ENCODE measurements at places on chromosomes 1 and 21.

DNA sequence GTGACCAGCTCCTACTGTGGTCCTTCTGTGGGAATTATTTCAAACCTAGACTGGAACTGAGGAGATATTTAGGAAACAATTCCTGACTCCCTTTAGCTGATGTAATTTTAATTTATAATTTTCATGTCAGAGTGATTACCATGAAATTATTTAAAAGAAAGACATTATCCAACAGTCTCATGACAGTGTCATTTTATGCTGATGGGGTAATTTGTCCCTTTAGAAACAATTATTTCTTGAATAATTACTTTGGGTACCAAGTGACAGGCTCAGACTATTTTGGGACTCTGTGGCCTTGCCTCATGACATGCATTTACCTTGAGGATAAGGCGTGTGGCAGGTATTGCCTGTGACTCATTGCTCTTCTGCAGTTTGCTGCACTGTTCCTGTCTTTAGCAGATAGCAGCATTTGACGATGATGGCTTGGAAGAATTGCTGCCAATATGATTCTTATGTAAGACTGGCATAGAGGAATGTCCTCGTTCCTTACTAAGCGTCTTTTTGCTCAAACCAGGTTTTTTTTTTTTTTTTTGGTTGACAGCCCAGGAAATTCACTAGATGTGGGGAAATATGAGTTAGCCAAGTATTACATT lies 206.0 kb upstream of the HMCN1 start:
- no peak for DNase-seq

GRCh38 chr1:6052543-6053205 lies 7.0 kb downstream of the KCNAB2 start:
- DNase-seq: peak; percentile 76

DNA sequence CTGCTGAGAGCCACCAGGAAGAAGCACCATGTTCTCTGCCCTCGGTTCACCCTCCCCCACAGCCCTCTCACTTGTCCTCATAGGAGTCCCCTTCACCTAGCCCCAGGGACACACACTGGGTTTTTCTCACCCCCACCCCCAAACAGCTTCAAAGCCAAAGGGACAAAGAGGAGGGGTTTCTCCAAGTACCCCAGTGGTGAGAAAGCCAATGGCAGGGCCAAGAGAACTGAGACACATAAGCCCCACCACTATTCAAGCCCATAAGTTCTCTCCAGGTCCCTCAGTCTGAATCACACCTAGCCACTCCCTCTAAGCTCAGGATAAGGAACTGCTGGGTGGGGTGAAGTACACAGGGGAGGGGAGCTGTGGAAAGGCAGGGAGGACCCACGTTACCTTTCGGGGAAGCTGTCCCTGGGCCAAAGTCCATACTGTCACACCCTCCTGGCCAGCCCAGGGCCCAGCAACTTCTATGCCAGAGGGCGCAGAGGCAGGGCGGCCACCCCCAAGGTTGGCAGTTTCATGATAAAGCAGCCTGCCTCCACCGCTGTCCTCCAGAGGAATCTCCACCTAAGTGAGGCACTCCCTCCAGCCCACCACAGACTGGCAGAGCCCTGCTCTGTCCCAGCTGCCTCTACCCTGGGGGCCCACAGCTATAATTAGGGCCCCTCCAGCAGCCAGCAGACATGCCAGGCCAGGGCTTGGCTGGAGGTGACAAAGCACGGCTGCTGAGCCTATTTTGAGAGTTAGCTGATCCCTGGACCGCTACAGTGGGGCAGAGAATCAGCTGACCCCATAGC lies 39.0 kb upstream of the PPP1R15B start:
- no peak for DNase-seq

DNA sequence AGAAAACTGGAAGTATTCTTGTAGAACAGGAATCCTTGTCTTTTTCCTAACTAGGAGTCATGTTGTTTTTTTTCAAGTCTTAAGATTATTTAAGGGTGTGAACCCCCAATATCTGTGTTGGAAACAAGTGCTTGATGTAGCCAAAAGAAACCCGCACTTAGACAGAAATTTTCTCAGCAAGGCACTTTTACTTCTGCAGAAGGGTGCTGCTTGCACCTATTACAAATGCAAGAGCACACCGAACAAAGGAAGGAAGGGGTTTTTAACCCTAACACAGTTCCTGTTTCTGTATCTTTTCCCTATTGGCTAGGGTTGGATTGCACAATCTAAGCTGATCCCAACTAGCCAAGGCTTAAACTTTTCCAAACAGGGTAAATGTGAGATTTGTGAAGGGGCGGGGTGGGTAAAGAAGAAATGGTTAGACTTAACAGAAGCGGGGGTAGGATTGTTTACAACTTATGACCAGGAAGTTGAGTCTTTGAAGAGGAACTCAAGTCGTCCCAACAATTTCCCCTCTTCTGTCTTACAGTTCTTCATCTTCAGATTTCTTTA lies 75.1 kb downstream of the ZFYVE9 start:
- DNase-seq: no peak

- no peak for DNase-seq
Measured at GRCh38 chr1:241747992-241748391, 95.9 kb downstream of the WDR64 start.

DNA sequence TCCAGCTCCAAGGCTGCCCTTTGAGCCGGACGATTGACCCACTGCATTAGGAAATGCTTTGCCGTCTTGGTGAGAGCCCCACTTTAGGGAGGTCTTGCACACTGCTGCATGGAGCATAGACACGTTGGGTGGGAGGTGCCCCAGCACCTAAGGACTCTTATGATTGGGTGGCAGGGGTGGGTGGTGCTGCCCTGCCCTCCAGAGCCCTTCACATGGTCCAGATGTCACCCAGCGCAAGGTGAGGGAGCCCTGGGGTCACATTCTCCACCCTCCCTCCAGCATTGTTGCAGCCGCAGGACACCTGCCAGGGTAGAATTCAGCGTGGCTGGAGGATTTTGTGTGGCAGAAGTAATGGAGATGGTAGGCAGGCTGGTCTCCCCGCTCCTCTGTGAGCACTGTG lies 137.4 kb upstream of the COL6A1 start:
- DNase-seq: no peak

GRCh38 chr1:81801651-81802456 lies 1.1 kb downstream of the ADGRL2 start:
- no peak for DNase-seq

DNA sequence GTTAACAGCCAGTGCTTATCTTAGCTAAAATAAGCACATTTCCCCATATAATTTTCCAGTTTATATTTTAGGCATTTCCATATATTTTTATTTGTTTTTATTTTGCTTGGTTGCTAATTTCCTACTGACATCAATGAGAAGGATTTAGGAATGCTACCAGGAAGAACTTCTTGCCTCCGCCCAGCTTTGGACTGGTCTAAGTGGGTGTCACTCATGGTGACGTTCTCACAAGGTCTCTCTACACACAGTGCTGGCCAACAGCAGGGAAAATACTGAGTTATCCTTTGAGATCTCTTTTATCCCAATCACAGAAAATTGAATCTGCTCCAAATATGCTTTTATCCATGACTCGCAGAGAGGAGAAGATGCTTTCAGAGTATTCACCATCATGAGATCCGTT lies 13.2 kb downstream of the MX1 start:
- DNase-seq: no peak

DNA sequence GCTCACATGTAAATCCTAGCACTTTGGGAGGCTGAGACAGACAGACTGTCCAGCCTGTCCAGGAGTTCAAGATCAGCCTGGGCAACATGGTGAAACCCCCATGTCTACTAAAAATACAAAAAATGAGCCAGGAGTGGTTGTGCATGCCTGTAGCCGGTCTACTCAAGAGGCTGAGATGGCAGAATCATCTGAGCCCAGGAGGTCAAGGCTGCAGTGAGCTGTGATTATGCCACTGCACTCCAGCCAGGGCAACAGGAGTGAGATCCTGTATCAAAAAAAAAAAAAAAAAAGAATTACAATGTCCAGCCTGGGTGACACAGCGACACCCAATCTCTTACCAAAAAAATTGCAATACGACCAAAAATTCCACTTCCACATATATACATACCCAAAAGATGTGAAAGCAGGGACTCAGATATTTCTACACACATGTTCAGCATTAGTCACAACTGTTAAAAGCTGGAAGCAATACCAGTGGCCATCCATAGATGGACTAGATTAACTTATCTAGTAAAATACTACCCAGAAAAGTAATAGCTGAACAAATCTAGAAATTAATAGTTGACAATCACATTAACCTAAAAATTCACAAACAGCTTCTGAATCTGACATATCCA lies 49.2 kb downstream of the ASH1L start:
- DNase-seq: no peak

DNA sequence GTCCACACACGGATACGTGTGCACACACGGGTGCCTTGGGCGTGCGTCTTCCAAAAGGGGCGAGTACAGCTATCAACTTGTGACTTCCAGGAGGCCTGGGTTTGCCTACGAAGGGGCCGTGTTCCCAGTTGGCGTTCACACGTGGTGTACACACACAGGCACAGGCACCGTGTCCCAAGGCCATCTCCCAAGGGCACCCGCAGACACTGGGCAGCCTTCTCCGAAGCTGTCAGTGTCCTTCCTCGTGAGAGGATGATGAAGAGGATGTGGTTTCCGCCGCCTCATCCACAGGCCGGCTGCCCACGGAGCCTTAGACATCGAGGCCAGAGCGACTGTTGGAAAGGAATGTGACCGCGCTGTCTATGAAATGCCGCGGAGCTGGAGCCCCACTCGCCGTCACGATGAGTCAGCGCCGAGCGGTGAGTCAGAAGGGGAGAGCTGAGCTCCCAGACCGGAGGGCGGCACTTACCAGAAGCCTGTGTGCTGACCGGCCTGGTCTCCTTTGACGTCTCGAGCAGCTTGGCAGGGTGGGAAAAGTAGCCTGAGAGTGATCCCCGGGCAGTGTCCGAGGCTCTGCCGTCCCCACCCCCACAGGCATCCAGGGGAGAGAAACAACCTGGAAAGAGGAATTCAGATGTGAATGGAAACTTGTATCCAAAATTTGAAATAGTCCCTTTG lies 141.4 kb upstream of the ARHGEF16 start:
- DNase-seq: peak; percentile 41

DNA sequence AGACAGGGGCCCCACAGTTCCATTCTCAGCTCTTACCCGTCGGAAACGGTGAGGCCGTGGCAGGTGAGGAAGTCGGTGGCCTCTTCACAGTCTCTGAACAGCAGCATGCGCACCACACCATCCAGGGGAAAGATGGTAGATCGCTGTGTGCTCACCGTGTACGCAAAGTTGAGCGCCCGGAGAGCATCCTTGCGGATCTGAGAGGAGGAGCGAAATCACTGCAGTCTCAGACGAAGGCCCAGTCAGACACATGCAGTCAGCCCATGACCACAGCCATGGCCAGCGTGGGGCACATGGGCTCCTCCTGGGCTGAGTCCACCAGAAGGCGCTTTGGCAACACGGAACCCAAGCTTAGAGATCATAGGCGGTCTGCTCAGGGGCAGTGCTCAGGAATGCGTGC lies 18.5 kb downstream of the MCM3AP start:
- DNase-seq: no peak

DNA sequence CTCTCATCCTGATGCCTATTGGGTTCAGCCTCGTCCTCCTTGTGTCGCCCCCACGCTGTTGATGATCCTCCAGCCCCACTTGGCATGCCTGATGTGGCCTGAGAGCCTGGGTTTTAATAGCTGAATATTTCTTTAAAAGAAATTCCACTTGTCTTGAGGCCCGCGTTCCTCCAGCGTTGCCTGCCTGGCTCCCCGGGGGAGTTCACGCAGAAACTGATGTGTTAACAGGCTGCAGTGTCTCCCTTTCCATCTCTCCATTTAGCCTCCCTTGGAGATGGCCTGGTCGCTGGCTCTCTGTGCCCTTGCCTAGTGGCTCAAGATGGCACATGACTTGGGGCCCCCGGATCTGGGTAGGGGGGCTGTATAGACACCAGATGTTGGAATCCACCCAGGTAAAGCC lies 9.5 kb downstream of the ACTL8 start:
- DNase-seq: no peak

DNA sequence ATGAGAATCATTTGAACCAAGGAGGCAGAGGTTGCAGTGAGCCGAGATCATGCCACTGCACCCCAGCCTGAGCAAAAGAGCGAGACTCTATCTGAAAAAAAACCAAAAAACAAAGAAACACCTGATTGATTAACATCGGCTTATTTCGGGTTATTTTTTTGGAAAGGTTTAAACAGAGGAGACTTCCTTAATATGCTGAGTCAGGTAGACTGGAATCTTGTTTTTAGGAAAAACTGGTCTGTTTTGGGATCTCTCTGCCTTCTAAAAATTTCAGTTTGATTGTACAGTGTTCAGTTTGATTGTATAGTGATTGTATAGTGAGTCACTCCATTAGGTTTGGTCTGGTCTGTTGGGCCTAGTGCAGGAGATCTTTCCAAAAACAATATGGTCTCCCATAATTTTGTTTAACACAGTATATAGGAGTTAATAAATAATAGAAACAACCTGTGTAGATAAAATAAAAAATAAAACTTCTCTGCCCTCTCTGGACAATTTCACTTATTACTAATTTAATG lies 196.3 kb upstream of the CHRM3 start:
- DNase-seq: no peak

GRCh38 chr1:225253784-225254183 lies 174.1 kb downstream of the LBR start:
- DNase-seq: no peak

GRCh38 chr1:171597203-171597602 lies 24.8 kb upstream of the MYOCOS start:
- DNase-seq: no peak

DNA sequence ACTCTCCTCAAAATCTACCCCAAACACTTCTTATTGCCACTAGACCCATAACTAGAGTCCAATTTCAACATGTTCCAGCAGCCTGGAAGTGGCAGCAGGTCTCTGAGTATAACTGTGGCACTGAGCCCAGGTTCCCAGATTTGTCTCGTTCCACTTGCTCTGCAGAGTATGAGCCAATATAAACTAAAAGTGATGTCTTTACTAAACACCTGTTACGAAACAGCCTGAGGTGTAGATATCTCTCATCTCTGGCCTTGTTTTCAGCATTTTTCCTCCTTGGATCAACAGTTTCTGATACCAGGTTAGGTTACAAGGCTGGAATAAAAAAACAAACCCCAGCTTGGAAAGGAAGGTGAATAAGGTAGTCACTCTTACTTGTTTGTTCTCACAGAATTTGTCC lies 25.2 kb upstream of the PRDX6 start:
- peak; percentile 84 for DNase-seq

GRCh38 chr1:97845805-97846204 lies 75.0 kb downstream of the DPYD start:
- no peak for DNase-seq

GRCh38 chr1:193042766-193043691 lies 16.1 kb downstream of the UCHL5 start:
- DNase-seq: no peak

DNA sequence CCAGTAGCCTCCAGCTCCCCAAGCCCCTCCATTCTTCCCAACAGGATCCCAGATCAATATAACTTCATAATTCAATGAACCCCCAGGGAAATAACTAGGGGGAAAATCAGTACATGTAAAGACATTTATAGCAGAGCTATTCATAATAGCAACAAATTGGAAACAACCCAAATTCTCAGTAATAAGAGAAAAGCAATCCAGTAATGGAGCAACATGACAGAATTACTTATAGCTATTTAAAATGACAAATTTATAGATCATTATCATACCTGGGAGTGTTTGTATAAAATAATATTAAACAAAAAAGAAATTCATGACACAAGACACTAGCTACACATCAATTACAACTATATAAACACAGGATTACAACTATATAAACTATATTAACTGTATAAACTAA lies 20.2 kb downstream of the PLEKHA6 start:
- no peak for DNase-seq

Measured in T47D (cell line).